Left ventricle myocardium inferior (tissue), 1 donor: ENCODE measurements at places on chromosomes 13 and 19. TPM values are rescaled to one million over a fixed set of nuclear protein-coding genes. Genes with fewer than 3 reads are reported as not detected.

CAPNS1 gene
- 767 TPM for total RNA-seq

CYP2A7 gene
- not detected for total RNA-seq

KLHL1 gene
- not detected for total RNA-seq

KASH5 gene
- not detected for total RNA-seq

POSTN gene
- total RNA-seq: 52.1 TPM

IL12RB1 gene
- 0.44 TPM for total RNA-seq

KLK14 gene
- 1.6 TPM for total RNA-seq

SLC27A5 gene
- total RNA-seq: 4.1 TPM

LENG8 gene
- 66.0 TPM for total RNA-seq

SHC2 gene
- total RNA-seq: 11.3 TPM
